Endothelial cell of umbilical vein (primary cell): ENCODE measurements at places on chromosomes 11 and 22. TPM values are rescaled to one million over a fixed set of nuclear protein-coding genes. Genes with fewer than 3 reads are reported as not detected.

Gene UFD1
- polyA plus RNA-seq, result 221 and 228 TPM in 2 replicates

Gene PARVA
- polyA plus RNA-seq, result 35.8 and 40.6 TPM in 2 replicates

Gene GAL3ST3
- 0.15 and 0.24 TPM in 2 replicates for polyA plus RNA-seq

Gene MPZL3
- 2.5 TPM in 2 replicates for polyA plus RNA-seq

Gene IL17REL
- 0.06 TPM in 2 replicates for polyA plus RNA-seq

Gene FOLH1
- 0.12 and 0.13 TPM in 2 replicates for polyA plus RNA-seq

Gene BTBD18
- not detected in 2 replicates for polyA plus RNA-seq

Gene UBQLNL
- 0.48 and 0.54 TPM in 2 replicates for polyA plus RNA-seq

Gene OR6T1
- not detected in 2 replicates for polyA plus RNA-seq

Gene VSTM5
- 0.03 TPM in 1 of 2 replicates, not detected in the other for polyA plus RNA-seq

DNA sequence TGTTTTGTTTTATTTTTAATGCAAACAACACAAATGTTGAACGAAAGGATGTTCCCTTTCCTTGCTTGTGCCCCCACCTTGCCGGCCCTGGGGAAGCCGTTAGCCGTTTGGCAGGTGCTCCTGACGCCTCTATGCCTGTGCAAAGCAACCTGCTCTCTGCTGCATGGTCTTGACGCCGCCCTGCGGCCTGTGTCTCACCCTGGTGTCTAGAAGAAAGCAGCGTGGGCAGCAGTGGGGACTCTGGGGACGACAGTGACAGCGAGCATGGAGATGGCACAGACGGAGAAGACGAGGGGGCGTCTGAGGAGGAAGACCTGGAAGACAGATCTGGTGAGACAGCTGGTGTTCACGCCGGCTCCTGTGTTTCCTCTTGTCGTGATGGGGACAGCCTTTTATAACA lies 5.5 kb downstream of the PHRF1 start:
- DNase-seq, result no peak

GRCh38 chr11:16612566-16613261 lies 125.7 kb upstream of the C11orf58 start:
- DNase-seq, result peak; percentile 8

- no peak for DNase-seq
Measured at GRCh38 chr11:133175103-133175502, 357.2 kb downstream of the OPCML start.

- DNase-seq, result no peak
Measured at GRCh38 chr22:35634015-35634414, 14.2 kb upstream of the APOL6 start.

GRCh38 chr11:81112718-81113117 lies 1620.9 kb downstream of the FAM181B start:
- no peak for DNase-seq

DNA sequence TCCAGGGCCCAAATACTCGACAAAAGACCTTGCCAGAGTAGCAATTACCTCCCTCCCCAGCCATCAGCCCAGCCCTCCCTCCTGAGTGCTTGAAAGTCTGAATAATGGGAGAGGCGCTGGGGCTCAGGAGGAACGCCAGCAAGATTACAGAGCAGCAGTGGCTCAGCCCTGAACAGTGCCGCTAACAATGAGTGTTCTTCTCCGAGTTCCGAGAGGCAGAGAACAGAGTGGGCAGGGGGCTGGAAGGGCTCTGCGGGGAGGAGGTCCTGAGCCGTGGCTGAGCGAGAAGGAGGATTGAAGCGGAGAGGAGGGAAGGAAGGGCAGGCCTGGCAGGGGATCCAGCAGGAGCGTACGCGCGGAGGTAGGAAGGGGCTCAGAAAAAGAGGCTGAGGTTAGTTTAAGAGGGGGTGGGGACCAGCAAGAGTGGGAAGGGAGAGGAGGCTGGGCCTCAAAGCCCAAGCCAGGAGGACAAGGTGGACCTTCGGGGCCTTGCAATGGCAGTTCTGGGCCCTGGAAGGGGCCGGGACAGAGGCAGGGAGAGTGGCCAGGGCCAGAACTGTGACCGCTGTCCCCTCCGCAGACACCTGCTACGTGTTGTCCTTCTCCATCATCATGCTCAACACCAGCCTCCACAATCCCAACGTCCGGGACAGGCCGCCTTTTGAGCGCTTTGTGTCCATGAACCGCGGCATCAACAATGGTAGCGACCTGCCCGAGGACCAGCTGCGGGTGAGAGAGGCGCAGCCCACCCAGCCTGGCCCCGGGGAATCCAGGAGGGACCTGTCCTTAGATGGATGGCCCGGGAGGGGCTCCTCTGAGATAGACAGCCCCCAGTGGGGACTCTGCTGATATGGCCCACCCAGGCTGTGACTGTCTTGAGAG lies 20.6 kb downstream of the CYTH4 start:
- no peak for DNase-seq

DNA sequence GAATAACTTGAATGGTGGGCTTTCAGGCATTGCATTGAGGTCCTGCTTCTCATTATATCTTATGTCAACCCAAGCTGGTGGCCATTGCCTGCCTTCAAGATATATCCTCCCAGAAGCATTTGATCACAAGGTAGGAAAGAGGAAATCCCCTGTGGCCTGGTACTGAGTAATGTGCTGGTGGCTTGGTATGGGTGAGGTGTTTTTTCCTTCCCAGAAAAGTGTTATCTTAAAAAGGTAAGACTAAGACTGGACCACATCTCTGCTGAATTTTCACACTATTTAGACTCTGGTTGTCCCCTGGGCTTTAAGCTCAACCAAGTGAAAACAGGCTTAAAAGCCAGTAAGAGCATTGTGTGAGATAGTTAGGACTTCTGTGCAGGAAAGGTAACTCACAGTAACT lies 3.7 kb downstream of the INSC start:
- DNase-seq, result no peak

- DNase-seq, result no peak
Measured at GRCh38 chr22:44261164-44261860, 51.4 kb downstream of the SHISAL1 start.

GRCh38 chr22:24486501-24486921 lies 8.6 kb upstream of the UPB1 start:
- peak; percentile 77 for DNase-seq

GRCh38 chr11:11318961-11319360 lies 34.1 kb downstream of the CSNK2A3 start:
- DNase-seq, result no peak

DNA sequence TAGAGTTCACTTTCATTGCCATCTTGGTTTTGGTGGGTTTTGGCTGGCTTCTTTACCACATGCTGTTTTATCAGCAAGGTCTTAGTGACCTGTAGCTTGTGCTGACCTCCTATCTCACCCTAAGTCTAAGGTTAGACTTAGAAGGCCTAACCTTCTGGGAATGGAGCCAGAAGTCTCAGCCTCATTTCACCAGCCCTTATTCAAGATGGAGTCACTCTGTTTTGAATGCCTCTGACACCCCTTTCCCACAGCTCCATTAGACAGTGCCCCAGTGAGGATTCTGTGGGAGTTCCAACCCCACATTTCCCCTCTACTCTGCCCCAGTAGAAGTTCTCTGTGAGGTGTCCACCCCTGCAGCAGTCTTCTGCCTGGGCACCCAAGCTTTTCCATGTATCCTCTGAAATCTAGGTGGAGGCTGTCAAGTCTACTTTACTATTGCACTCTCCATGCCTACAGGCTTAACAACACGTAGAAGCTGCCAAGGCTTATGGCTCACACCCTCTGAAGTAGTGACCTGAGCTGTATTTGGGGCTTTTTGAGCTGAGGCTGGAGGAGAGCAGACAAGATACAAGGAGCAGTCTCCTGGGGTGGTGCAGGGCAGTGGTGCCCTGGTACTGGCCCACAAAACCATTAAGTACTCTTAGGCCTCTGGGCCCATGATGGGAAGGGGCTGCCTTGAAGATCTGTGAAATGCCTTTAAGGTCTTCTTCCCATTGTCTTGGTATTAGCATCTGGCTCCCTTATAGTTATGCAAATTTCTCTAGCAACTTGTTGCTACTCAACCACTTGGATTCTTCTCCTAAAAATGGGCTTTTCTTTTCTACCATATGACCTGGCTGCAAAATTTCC lies 65.9 kb upstream of the SC5D start:
- no peak for DNase-seq

GRCh38 chr11:99422581-99423427 lies 402.1 kb downstream of the CNTN5 start:
- DNase-seq, result no peak

- DNase-seq, result peak; percentile 39
Measured at GRCh38 chr11:2886191-2886894, 768 bp upstream of the CDKN1C start.

- DNase-seq, result peak; percentile 21
Measured at GRCh38 chr11:105092256-105093239, 47.0 kb downstream of the CARD18 start.

- no peak for DNase-seq
Measured at GRCh38 chr22:23565305-23565914, 14.7 kb downstream of the IGLL1 start.

DNA sequence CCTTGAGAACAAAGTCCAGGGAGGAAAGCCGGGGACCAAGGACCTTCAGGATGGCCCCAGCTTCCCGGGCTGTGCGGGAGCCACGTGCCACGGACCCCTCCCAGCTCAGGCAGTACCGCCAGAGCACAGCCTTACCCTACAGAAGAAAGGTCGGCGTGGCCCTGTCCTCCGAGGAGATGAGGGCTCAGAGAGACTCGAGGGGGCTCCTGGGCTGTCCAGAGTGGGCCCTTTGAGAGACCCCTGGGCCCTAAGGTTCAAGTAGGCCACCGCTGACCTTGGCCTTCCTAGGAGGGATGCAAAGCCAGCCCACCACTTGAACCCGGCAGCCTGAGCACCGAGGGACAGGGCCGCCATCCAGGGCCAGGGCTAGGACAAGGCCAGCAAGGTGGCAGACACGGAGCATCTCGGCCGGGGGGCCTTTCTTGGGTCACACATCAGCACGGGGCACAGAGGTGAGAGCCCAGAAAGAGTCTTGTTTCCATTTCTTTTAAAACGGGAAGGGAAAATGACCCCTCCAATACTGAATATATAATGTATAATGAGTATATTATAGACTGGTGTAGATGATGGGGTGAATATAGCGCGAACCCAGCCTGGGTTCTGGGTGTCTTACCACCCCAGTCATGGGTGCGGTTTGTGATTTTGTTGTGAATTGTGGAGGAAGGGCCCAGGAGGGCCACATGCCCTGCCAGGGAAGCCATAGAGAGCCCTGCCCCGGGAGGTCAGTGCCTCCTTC lies 34.4 kb upstream of the PPARA start:
- DNase-seq, result no peak

DNA sequence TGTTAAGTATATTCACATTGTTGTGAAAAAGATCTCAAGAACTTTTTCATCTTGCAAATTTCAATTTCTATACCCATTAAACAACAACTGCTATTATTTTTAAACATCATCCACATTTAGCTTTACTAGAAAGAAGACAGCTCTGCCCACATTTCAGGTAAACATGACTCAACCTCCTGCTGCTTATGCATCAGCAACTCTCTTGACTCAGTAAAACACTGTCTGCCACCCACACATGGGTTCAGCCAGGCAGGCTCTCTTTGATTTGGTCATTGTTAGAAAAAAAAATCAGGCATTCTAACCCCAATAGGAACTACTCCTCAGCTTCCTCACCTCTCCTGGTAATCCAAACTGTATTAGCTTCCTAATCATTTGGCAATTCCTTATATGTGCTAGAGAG lies 5.1 kb upstream of the ENDOD1 start:
- no peak for DNase-seq

GRCh38 chr11:61963016-61963281 lies 4.5 kb downstream of the FTH1 start:
- DNase-seq, result peak; percentile 30

DNA sequence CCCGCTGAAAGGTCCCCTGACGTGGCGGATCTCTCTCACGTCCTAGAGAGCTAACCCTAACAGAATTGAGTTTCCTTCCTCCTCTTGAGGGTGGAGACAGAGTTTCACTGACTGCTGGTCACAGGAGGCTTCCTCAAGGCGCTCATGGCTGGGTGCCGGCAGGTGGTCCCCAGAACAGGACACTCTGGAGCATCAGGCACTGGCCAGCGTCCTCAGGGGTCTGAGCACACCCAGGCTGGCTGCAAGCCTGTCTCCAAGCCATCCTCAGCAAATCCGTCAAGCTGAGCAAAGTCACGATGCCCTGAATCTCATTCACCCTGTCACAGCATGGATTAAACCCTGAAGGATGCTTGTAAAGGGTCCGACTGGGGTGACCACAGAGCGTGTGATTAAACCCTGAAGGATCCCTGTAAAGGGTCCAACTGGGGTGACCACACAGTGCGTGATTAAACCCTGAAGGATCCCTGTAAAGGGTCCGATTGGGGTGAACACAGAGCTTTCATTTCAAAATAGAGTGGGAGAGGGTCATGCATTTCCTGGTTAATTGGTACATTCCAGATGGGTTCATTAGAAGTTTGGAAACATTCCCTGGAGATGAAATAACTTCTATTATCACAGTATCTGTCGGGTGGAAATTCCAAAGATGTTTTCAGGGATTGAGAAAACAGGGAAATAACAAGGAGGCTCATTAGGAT lies 473.0 kb downstream of the BRD1 start:
- DNase-seq, result no peak

- DNase-seq, result no peak
Measured at GRCh38 chr11:74310857-74311256, 583 bp downstream of the P4HA3 start.

DNA sequence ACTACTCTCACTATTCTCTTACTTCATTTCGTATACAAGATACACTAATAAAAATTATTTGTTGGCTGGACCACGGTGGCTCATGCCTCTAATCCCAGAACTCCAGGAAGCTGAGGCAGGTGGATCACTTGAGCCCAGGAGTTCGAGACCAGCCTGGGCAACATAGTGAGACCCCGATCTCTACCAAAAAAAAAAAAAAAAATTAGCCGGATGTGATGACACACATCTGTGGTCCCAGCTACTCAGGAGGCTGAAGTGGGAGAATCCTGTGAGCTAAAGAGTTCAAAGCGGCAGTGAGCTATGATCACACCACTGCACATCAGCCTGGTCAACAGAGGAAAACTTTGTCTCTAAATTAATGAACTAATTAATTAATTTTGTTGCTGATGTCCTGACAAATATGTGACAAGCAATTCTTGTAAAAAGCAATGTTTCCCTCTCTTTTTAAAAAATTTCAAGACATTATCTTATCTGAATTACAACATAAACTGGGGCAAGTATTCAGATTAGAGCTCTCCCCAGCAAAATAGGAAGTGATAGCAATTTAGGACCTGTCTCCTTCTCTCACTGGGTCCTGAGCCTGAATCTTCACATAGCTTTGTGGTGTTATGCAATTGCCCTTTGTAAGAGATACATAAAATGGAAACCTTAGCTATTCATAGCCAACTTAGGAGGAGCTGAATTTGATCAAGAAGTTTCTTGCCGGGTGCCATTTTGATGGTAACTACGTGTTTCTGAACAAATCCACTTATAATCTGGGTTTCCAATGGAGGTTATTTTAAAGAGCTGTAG lies 17.6 kb upstream of the TMA7B start:
- DNase-seq, result no peak

- DNase-seq, result no peak
Measured at GRCh38 chr11:92790926-92791616, 178.4 kb upstream of the MTNR1B start.
